ENCODE measurements at places on chromosomes 3 and 15.

GRCh38 chr3:47404955-47405790 lies 24.4 kb downstream of the PTPN23 start:
- H3K36me3 ChIP-seq: no peaks in the 10 kb centered on the region
- DNase-seq: peak; percentile 87
- H3K27me3 ChIP-seq: no peaks in the 10 kb centered on the region
- no peak overlapping the region for H3K4me3 ChIP-seq
- peak overlapping the region; percentile 71 for H3K27ac ChIP-seq

DNA sequence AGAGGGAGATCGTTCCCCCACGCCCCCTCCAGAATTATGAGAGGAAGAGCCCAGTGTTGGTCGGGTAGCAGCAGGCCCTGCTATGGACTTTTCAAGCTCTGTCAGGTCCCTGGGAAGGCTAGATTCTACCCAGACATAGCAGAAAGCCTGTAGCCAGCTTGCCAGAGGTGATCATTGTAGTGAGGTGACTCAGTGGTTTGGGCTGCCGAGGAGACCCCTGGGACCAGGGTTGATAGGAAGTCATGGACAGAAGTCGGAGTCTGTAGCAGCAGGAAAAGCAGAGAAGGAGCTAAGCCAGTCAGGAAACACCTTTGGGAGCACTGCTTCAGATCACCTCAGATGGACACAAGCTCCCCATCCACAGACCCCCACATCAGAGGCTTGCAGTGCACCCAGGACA lies 67.7 kb downstream of the CCNL1 start:
- no peak for DNase-seq
- H3K4me3 ChIP-seq: no peak overlapping the region
- no peaks in the 10 kb centered on the region for H3K27me3 ChIP-seq
- H3K36me3 ChIP-seq: no peaks in the 10 kb centered on the region

DNA sequence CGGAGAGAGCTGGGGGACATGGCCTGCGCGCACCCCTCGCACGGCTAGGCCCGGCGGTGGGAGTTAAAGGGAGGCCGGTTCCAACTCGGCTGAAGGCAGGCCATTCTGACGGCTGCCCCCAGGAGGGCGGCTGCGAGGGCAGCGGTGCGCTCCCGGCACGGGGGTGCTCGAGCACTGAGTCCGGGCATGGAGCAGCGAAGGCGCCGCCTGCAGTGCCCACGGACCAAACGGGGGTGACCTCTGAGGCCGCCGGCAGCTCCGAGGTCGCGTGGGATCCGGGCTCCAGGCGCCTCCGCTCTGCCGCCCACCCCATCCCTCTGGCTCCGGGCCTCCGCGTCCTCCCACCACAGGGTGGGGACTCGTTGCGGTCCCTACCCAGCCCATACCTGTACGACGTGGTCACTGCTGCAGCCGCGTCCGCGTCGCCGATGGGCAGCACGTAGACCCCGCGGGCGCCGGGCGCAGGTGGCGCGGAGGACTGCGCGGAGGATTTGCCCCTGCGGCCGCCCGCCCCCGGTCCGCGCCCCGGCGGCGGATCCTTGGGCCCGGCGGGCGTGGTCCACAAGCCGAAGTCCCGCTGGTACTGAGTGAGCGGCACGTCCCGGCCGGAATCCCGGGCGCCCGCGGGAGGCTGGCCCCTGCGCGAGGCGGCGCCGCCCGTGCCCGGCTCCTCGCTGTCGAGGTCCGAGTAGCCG lies 469 bp downstream of the MAP6D1 start:
- H3K4me1 ChIP-seq: peaks cover 5% of the 10 kb centered on the region
- H3K27ac ChIP-seq: no peak overlapping the region
- H3K4me3 ChIP-seq: peak overlapping the region; percentile 44
- no peaks in the 10 kb centered on the region for H3K36me3 ChIP-seq
- DNase-seq: no peak

DNA sequence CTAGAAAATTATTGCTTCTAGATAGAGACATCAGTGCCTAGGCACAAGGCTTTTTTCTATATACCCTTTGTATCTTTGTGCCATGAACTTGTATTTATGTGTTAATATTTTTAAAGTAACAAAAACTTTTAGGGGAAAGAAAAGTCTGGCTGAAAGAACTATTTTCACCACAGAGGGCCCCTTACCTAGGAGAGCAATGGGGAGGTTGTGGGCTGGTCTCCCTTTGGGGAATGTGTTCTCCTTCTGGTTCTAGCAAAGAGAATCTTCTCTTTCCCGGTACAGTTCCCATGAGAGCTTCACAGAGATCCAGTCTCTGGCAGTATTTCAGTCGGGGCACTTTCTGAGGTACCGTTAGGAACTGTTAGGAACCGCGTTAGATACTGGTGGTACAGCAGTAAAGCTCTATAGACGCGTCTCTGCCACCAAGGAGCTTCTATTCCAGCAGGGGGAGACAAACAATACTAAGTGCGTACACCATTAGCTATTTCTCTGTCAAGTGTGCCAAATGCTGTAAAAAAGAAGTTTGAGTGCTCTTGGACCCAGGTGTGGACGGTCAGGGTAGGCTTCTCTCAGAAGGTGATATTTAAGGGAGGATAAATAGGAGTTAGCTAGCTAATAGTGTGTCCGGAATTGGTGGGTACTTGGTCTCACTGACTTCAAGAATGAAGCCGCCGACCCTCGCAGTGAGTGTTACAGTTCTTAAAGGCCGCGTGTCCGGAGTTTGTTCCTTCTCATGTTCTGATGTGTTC lies 4.6 kb upstream of the EPB42 start:
- no peak overlapping the region for H3K27ac ChIP-seq
- H3K4me1 ChIP-seq: no peaks in the 10 kb centered on the region
- no peaks in the 10 kb centered on the region for H3K27me3 ChIP-seq
- H3K4me3 ChIP-seq: no peak overlapping the region
- H3K36me3 ChIP-seq: no peaks in the 10 kb centered on the region
- DNase-seq: no peak

GRCh38 chr15:56468401-56468800 lies 3.5 kb upstream of the MNS1 start:
- H3K27ac ChIP-seq: no peak overlapping the region
- no peak for DNase-seq
- no peak overlapping the region for H3K4me3 ChIP-seq
- H3K27me3 ChIP-seq: no peaks in the 10 kb centered on the region

Data from ovary (tissue), 10 donors.